ENCODE measurements at places on chromosomes 6 and 20.
A peak's percentile ranks its signal among the peaks of the same experiment; 100 is the strongest.

GRCh38 chr6:130215526-130215925 lies 7.2 kb downstream of the SAMD3 start:
- no peak for DNase-seq

- DNase-seq, result no peak
Observed at GRCh38 chr6:73951183-73951582, 255.2 kb downstream of the CD109 start.

GRCh38 chr6:23477586-23477985 lies 648.4 kb upstream of the NRSN1 start:
- no peak for DNase-seq

DNA sequence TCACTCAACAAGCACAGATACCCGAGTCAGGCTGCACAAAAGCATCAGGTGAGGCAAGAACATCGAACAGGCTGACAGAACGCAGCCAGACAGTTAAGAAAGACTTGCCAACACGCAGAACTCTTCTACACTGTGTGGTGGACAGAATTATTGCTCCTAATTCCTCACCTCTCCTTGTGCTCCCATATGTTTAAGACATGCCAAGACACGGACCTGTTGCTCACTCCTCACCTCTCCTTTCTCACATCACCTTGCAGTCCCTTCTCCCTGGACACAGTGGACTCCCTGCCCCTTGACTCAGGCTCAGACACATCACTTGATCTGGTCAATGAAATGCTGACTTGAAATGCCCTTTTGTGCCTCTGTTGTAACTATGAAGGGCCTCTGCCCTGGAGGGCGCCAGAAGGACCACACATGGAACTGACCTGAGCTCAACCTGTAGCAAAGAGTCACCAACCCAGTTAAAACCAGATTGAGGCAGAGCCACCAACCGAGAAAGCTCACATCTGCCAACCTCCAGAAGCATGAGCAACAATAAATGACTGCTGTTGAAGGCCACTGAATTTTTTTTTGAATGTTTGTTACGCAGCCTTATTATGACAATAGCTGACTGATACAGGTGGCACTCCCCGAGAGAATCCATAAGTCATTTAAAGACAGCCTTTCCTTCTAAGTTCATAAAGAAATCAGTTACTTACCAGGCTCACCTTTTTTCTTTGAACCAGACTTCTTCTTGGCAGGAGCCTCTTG lies 24.0 kb downstream of the RRBP1 start:
- no peak for DNase-seq

DNA sequence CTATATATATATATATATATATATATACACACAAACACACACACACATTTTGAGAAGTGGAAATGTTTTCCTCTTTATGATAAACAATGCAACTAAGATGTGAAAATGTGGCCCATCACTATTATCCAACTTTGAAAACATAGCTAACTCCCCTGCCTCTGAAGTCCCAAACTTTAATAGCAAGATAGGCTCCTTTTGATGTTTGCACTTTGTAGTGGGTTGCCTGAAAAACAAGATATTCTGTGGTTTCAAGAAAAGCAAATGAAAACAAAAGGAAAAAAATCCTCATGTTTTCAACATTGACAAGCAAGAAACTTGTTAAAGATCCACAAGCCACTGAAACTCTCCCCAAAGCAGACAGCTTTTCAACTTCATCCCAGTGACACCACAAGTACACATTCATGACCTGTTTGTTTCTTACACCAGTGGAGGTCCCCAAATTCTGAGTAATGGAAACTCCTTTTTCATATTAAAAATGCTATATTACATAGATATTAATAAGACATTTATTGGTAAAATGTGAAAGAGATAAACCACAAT lies 90.0 kb downstream of the IPCEF1 start:
- DNase-seq, result no peak

- DNase-seq, result peak; percentile 33
Observed at GRCh38 chr20:21100578-21101452, 5.3 kb downstream of the LINC00237 start.

DNA sequence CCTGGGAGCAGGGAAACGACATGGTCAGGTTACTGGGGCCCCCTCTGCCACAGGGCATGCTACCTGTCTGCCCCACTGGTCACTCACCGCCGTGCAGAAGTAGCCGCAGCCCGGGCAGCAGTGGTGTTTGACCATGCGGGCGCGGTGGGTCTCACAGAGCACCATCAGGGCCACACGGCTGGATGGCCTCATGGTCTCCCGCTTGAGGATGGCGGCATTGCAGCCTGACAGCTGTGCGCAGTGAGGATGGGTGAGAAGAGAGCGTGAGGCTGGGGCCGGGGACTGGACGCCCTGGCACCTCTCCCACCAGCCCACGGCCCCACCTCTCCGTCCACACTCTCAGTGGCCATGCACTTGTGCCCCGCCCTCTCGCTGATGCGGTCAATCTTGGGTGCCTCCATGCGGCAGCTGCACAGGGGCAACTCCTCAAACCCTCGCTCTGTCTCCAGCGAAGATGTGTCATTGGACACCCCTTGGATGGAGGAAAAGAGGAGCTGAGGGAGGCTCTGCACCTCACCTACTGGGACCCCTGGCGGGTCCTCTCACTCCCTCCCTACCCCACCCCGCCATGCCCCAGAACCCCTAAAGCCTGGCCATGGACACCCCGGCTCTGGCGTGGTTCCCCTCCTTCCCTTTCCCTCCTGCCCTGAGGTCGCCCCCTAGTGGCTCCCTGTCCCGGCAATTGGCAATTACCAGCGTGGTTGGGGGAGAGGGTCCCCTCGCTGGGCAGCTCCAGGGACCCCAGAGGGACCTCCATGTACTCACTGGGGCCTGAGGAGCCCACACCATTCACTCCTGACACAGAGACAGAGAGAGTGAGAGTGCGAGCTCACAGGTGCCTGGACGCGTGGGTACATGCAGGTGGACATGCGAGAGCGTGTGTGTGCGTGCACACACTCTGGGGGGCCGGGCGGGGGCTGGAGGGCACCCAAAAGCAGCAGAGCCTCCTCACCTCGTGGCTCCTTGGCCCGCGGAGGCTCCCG lies 8.9 kb downstream of the EHMT2 start:
- no peak for DNase-seq

Measured in Daoy (cell line).